AG04449 (cell line): ENCODE measurements at places on chromosomes 13 and 19.

DNA sequence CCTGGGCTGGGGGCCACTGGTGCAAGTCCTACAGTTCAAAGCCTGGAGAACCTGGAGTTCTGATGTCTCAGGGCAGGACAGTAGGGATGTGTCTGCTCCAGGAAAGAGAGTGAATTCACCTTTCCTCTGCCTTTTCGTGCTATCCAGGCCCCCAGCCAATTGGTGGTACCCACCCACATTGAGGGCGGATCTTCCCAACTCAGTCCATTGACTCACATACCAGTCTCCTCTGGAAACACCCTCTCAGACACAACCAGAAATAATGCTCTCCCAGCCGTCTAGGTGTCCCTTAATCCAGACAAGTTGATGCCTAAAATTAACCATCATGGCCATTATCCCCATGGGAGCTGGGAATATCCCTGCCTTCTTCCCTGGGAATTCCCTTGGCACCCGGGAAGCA, 38.8 kb upstream of the CHST8 start:
- DNase-seq, result no peak

- DNase-seq, result no peak
Measured at GRCh38 chr19:22882797-22883196, 50.7 kb downstream of the ZNF723 start.

GRCh38 chr13:108680011-108680410, 50.6 kb downstream of the MYO16 start:
- DNase-seq, result no peak

GRCh38 chr19:29845574-29846176, 33.9 kb downstream of the CCNE1 start:
- no peak for DNase-seq

GRCh38 chr13:73011751-73012150, 47.1 kb upstream of the KLF5 start:
- DNase-seq, result no peak

- DNase-seq, result no peak
Measured at GRCh38 chr13:79987761-79988160, 353.2 kb downstream of the SPRY2 start.

DNA sequence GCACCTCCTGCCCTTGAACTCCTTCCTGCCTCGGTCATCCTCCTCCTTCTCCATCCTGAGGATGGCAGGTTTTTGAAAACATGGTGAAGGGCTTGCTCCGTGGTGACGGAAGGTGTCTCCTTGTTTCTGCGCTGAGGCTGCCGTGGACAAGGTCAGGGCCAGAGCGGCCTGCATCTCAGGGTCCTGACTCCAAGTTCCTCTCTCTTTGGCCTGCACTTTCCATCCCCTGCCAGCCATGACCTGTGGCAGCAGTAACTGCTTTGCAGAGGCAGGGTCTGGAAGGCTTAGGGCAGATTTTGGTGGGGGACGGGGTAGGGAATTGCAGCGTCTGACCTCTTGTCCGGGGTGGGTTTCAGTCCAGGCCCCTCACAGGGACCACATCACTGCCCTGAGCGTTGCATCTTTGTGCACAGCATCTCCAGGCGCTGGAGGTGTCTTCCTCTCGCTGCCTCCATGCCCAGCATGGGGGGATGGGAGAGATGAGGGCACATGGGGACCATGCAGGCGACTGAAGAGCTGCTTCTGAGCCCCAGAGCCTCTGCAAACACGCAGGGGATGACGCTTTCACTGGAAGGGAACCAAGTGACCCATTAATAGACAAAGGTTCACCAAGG, 216.8 kb downstream of the TEX29 start:
- no peak for DNase-seq
